Astrocyte of the spinal cord (primary cell): ENCODE measurements at places on chromosomes 4 and X.

- DNase-seq, result no peak
Measured at GRCh38 chr4:177419434-177419833, 22.8 kb downstream of the AGA start.

DNA sequence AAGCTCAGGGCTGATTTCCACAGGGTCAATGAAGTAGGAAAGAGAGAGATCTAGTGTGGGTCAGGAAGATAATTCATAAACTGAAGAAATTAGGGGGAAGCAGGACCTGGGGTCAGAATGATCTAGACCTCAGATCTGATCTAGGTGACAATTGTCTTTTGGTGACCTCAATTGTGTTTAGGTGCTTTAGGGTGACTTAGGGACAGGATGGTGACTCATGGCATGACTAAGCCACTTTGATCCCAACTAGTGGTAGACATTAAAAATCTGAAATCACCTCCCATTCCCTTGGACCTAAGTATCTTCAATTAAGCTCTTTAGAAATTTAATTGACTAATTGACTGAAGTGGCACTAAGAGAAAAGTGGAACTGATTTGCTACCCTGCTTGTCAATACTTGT lies 36.7 kb upstream of the GRXCR1 start:
- DNase-seq, result no peak

GRCh38 chrX:38375891-38376290 lies 23.5 kb downstream of the OTC start:
- peak; percentile 3 for DNase-seq

DNA sequence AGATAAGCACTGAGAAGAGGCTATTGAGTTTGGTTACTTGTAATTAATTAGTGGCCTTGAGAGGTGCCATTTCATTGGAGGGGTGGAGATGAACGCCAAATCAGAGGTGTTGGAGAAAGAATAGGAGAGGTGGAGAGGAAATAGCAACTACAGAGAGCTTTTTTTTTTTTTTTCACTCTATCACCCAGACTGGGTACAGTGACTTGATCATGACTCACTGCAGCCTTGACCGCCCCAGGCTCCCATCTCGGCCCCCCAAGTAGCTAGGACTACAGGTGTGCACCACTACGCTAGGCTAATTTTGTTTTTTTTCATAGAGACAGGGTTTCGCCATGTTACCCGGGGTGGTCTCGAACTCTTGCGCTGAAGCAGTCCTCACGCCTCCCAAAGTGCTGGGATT lies 5.2 kb downstream of the NHS start:
- DNase-seq, result no peak

- peak; percentile 67 for DNase-seq
Measured at GRCh38 chr4:153084980-153085630, 119.1 kb upstream of the TRIM2 start.

GRCh38 chrX:149433451-149433850 lies 71.7 kb downstream of the IDS start:
- DNase-seq, result no peak

DNA sequence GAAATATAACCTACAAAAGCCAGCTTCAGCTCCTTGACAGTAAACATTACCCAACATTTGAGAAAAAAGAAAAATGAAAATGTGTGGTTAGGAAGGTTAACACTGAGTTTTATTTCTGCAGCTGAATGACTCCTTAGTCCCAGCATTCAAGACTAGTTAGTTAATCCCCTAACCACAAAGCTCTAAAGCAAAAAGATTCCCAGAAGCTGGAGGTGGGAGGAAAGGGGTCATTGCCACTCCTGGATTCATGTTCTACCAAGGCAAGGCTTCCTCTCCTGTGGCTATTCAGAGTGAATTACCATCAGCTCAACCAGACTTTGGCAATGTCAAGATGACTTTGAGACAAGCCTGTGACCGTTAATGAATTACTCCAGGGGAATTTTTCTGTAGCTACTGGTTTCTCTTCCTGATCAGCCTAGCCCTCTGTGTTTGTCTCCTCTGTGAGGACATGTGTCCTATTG lies 63.6 kb downstream of the HADH start:
- DNase-seq, result no peak

GRCh38 chr4:69881173-69881773 lies 21.3 kb upstream of the SULT1E1 start:
- peak; percentile 51 for DNase-seq

DNA sequence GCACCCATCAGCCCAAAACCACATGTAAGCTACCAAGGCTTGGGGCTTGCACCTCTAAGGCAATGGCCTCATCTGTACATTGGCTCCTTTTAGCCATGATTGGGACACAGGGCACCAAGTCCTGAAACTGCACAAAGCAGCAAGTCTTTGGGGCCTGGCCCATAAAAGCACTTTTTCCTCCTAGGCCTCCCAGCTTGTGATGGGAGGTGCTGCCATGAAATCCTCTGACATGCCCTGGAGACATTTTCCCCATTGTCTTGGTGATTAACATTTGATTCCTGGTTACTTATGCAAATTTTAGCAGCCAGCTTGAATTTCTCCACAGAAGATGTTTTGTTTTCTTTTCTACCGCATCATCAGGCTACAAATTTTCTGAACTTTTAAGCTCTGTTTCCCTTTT lies 58.5 kb upstream of the PABPC4L start:
- DNase-seq, result no peak

- no peak for DNase-seq
Measured at GRCh38 chr4:149345424-149345823, 470.2 kb downstream of the IQCM start.

- no peak for DNase-seq
Measured at GRCh38 chr4:101334963-101335572, 12.3 kb downstream of the PPP3CA start.

DNA sequence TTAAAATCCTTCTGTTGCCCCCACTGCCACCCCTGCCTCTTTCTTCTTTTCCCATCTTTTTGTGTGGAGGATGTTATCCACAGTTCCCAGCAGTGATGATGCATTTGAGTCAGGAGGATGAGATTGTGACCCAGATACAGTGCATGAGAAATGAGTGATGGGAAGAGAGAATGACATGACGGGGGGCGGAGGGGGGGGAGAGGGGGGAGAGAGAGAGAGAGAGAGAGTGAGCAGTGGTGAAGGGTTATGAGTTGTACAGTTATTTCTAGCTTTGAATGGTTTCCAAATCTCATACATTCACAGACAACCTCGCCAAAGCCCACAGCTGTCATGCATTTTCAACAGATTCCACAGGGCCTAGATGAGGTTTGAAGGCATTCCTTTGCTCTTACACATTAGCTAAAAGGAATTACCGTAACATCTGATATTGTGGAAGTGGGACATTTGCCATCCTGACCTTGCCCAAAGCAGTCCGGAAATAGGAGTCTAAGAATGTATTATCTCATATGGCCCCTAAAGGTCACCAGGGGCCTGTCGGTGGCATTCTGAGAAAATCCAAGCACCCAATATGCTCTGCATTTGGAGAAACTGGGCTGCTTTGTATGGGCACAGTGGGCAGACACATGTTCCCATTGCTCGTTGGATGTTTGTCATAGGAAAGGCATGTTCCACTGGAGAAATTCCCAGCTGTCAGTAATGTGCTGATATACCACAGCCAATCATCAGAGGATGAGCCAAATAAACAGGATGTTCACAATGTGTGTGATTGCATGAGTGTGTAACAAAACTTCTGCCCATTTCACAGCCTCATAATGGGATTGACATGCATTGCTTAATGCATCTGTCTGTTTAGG lies 435.8 kb downstream of the SPRY1 start:
- DNase-seq, result peak; percentile 99

GRCh38 chr4:94304365-94304971 lies 38.2 kb downstream of the HPGDS start:
- DNase-seq, result peak; percentile 47

GRCh38 chrX:19990151-19990555 lies 708 bp downstream of the BCLAF3 start:
- no peak for DNase-seq

- DNase-seq, result peak; percentile 16
Measured at GRCh38 chrX:154750301-154751202, at the start of gene GAB3. TSS of gene GAB3 (minus strand) at chrX:154751077. CDS start at chrX:154751025, 52 bp downstream.

DNA sequence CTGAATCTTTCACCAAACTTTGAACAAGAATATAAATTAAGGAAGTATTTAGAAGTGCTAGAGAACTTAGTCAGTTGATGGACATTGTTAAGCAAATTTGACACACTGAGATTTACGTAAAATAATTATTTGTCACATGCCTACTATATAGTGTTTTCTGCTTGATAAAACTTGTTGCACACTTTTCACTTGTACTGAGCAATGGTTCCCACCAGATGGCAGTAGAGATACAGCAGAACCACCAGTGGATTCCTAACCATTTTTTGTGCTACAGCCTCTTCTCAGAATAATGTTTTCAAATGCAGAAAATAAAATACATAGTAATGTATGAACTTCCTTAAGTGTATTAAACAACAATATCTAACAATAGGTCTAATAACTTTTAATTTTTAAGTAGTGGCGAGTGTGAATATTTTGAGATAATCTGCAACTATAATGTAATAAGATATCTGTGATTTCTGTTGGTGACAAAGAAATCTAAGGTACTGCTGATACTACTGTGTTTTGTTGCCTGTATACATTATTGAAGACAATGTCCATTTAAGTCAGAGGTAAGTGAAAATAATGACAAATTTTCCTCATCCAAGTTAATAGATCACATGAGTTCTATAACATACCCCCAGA lies 81.2 kb downstream of the APOOL start:
- peak; percentile 33 for DNase-seq

- DNase-seq, result no peak
Measured at GRCh38 chr4:176919631-176920030, 126.9 kb upstream of the VEGFC start.

- DNase-seq, result peak; percentile 50
Measured at GRCh38 chrX:49995107-49995731, 72.8 kb downstream of the CLCN5 start.

GRCh38 chrX:43745938-43746721 lies 90.0 kb downstream of the MAOA start:
- peak; percentile 7 for DNase-seq

GRCh38 chrX:68372665-68373064 lies 60.6 kb downstream of the OPHN1 start:
- DNase-seq, result no peak

DNA sequence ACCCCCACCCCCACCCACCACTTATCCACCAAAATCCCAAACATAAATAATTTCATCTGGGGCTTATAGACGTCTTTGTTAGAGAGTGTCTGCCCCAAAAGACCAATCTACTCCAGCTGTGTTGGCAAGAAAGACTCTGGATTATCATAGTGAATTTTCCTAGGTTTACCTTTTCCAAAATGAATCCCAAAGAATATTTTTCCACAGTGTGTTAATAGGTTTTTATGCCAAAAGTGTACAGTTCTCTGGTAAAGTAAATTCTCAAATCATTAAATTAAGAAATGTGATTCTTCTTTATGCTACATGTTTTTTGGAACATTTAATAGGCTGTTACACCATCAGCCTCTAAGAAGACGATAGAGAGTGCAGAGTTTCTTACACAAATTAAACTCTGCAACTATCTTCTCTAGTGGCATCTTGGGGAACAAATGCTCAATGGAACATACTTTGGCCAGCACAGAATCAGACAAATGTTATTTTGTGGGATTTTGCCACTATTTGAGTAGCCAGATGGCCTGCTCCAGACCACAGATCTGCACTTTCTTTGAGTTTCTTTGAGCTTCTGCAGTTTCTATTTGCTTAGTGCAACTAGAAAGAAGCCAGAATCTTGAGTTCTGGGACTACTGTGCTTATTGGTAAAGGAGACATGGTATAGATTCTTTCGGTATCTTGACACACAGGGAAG lies 206.0 kb downstream of the KIT start:
- DNase-seq, result no peak

DNA sequence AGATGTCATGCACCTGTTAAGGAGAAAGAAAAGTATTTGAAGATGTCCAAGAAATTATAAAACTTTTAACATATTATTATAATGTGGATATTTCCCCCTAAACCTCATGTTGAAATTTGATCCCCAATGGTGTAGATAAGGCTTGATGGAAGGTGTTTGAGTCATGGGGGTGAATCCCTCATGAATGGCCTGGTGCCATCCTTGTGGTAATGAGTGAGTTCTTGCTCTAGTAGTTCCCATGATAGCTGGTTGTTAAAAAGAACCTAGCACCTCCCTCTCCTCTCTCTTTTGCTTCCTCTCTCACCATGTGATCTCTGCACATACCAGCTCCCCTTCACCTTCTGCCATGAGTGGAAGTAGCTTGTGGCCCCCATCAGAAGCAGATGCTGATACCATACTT lies 176.6 kb upstream of the NR3C2 start:
- DNase-seq, result peak; percentile 3

- no peak for DNase-seq
Measured at GRCh38 chr4:155713911-155714310, 44.9 kb upstream of the GUCY1B1 start.

- DNase-seq, result no peak
Measured at GRCh38 chr4:158239196-158239595, 28.9 kb downstream of the TMEM144 start.

GRCh38 chrX:47358387-47359065 lies 11.9 kb upstream of the ZNF157 start:
- no peak for DNase-seq

- no peak for DNase-seq
Measured at GRCh38 chr4:57652779-57653178, 542.6 kb upstream of the IGFBP7 start.

- peak; percentile 6 for DNase-seq
Measured at GRCh38 chr4:136012220-136012619, 1520.1 kb downstream of the PCDH18 start.

GRCh38 chr4:80012291-80012690 lies 60.7 kb downstream of the ANTXR2 start:
- DNase-seq, result no peak

DNA sequence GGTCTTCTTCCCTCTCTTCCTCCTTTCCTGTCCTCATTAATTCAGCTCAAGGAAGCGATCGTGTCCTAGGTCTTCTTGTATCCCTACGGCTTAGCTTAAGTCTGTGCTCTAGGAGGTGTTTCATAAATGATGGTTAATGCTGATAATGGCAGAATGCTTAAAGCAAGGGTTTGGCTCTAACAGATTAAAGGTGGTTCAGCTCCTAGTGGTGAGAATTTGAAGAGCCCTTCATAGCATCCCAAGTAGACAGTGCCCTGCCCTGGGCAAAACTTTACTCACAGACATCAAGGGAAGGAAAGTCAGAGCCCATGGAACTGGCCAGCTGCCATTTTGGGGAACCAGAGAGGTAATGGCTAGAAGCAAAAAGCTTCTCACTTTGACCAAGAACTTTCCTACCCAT lies 47.0 kb upstream of the PGRMC1 start:
- DNase-seq, result no peak

- peak; percentile 91 for DNase-seq
Measured at GRCh38 chr4:117137145-117137544, 51.8 kb upstream of the TRAM1L1 start.
